ENCODE measurements at places on chromosomes 4 and X. TPM values are rescaled to one million over a fixed set of nuclear protein-coding genes. Genes with fewer than 3 reads are reported as not detected.

DNA sequence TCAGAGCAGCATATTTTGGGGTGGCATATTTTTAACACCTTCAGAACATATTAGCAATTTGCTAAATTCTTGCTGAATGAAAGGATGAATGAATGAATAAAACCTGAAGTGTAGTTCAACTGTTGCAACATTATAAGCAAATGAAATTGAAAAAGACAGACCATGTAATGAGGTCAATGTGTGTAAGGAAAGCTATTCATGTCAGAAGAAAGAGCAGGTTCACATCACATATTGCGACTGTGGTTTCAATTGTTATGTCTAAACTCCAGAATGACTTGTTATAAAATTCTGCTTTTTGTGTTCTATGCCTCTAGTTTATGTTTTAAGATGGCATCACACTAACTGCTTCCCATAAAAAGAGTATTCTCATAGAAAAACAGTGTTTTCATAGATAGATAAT is 32.9 kb upstream of the DSPP start:
- H3K4me3 ChIP-seq: no peak overlapping the region
- H3K27me3 ChIP-seq: no peaks in the 10 kb centered on the region
- no peaks in the 10 kb centered on the region for H3K36me3 ChIP-seq
- H3K4me1 ChIP-seq: no peaks in the 10 kb centered on the region
- no peak overlapping the region for H3K27ac ChIP-seq

DNA sequence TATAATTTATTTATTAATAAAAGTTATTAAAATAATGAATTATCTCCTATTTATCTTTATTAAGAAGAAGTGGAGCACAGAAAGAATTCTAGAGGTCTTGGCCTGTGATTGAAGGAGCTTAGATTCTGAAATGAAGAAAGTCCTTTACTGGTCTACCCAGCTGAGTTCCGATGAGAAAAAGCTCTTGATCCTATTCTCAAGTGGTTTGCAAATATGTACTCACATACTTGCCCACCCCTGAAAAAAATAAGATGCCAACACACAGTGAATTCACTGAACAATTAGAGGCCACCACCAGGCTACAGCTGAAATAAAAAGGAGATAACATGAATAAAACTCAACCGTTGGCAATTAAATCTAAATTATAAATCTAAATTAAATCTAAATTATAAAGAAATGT is 253.4 kb downstream of the MAPK10 start:
- H3K27me3 ChIP-seq: no peaks in the 10 kb centered on the region
- H3K27ac ChIP-seq: no peak overlapping the region
- no peaks in the 10 kb centered on the region for H3K4me1 ChIP-seq
- H3K36me3 ChIP-seq: no peaks in the 10 kb centered on the region
- DNase-seq: peak; percentile 28

DNA sequence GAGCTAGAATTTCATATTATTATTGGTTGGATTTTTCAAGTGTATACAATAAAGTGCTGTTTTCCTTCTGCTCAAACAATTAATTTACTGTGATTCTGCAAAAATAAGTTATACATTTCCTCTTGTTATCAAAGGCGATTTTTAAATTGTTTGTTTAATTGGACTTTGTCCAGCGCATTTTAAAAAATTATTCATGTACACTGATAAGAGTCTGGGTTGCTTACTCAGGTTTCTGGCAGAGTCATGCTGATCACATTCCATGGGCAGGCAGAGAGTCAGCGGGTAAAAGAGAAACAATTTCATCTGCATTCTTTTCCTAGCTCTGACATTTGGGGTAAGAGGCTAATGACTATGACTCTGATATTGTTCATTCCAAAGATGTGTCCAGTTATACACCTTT is 8.9 kb downstream of the FAT4 start:
- DNase-seq: peak; percentile 62
- no peak overlapping the region for H3K27ac ChIP-seq
- no peaks in the 10 kb centered on the region for H3K36me3 ChIP-seq
- no peaks in the 10 kb centered on the region for H3K27me3 ChIP-seq
- no peak overlapping the region for H3K4me3 ChIP-seq

GRCh38 chr4:138841343-138841742 is 174.2 kb upstream of the NOCT start:
- no peak overlapping the region for H3K27ac ChIP-seq
- H3K4me3 ChIP-seq: no peak overlapping the region
- H3K36me3 ChIP-seq: no peaks in the 10 kb centered on the region
- no peaks in the 10 kb centered on the region for H3K4me1 ChIP-seq
- peaks cover 3% of the 10 kb centered on the region for H3K27me3 ChIP-seq

Gene SOWAHB
- 0.28 TPM for polyA plus RNA-seq

Gene CENPVL1
- polyA plus RNA-seq: not detected

Gene DCAF8L2
- polyA plus RNA-seq: not detected

Gene G3BP2
- polyA plus RNA-seq: 51.4 TPM

Data from lung (tissue), 17 donors.